ENCODE measurements at places on chromosomes 5 and 9.

GRCh38 chr9:129330711-129331492 lies 152.8 kb upstream of the IER5L start:
- no peak for DNase-seq

DNA sequence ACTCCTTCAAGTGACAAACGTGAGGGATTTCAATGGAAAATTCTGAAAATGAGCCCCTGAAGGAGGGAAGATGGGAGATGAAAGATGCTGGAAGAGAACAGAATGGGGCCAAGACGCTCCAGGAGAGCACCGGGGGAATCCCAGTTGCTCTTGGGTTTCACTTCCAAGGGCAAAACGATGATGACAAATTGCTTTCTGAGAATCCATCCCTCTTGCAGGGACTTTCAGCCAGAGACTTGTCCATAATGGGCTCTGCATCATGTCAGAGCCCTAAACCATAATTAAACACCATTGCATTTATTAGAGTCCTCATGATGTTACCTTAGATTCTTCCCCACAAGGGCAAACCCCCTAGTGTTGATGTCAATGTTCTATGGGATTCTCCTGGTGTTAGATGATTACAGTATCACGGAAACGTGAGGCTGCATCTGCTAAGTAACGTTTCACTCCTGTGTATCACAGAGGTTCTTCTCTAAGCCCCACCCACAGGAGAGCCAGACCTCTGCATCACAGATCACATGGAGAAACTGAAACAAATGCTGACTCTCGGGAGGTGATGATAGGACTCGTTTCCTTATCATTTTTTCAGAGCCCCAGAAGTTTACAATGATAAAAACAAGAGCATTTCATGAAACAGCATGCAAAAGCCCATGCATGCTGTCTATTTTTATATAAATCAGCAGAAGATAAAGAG lies 114.4 kb downstream of the TENT4A start:
- no peak for DNase-seq

- DNase-seq: no peak
These were observed 401.1 kb upstream of the TRPC7 start for GRCh38 chr5:136766456-136766855.

GRCh38 chr9:70106571-70106970 lies 62.9 kb downstream of the MAMDC2 start:
- no peak for DNase-seq

- no peak for DNase-seq
These were observed 116.5 kb downstream of the PIK3R1 start for GRCh38 chr5:68332080-68332451.

GRCh38 chr5:59893429-59894227 lies at the start of gene PDE4D:
PDE4D (minus strand) TSS chr5:59893726.
- DNase-seq: peak; percentile 67

GRCh38 chr5:154197801-154198491 lies 7.4 kb downstream of the GALNT10 start:
- DNase-seq: peak; percentile 12

- DNase-seq: no peak
These were observed 446.0 kb downstream of the ISL1 start for GRCh38 chr5:51829230-51829629.

- DNase-seq: peak; percentile 52
These were observed 1.7 kb downstream of the CAMSAP1 start for GRCh38 chr9:135905380-135906258.

- no peak for DNase-seq
These were observed 21.5 kb upstream of the RALGPS1 start for GRCh38 chr9:126893079-126893478.
